Lower lobe of right lung (tissue), 2 donors: ENCODE measurements at places on chromosomes 6 and 20.

DNA sequence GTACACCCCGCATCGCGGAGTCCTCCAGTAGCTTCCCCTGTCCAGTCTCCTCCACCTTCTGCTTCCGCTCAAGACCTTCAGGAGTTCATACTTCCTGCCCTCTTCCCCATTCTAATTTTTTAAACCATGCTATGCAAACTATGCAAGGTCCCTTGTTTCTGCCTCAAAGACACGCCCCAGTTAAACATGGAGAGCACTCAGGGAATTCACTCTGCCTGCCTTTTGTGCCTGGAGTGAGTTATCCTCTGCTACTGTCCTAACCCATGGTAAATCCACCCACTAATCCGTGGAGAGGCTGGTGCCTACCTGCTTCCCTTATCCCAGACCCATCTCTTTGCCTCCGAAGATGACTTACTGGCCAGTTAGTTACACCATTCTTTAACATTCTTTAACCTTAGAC lies 473.7 kb upstream of the JARID2 start:
- no peak for DNase-seq

DNA sequence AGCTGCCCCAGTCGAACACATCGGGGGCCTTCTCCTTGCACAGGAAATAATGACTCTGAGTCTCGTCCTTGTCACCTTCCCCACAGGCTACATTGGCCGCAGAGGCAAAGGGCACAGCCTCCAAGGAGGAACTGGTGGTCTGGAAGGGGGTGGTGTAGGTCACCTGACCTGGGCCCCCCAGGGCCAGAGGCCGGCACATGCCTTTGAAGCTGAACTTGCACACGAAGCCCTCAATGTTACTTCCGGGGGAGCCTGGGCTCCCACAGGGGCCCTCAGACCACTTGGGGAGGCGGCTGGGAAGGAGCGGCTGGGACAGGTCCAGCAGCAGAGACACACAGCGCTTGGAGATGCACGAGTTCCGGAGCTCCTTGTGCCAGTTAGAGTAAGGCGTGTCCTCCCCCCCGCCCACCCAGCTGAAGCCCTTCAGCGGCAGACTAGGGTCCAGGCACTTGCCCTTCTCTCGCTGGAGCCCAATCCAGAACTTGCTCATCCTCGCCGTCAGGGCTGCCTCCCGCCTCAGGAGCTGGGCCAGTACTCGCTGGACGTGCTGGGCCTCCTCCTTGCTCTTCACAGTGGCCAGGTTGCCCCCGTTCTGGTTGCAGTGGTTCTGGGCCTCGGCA lies 578 bp downstream of the CD93 start:
- peak; percentile 53 for DNase-seq

- DNase-seq = no peak
Measured at GRCh38 chr20:26276554-26277210, 580.0 kb upstream of the ZNF337 start.

GRCh38 chr20:37702403-37703034 lies 8.7 kb downstream of the CTNNBL1 start:
- no peak for DNase-seq

GRCh38 chr20:57412347-57413029 lies 21.3 kb downstream of the RBM38 start:
- DNase-seq = no peak

- no peak for DNase-seq
Measured at GRCh38 chr6:75155631-75156030, 50.2 kb downstream of the COL12A1 start.

- no peak for DNase-seq
Measured at GRCh38 chr6:111041917-111042316, 45.4 kb upstream of the SLC16A10 start.

DNA sequence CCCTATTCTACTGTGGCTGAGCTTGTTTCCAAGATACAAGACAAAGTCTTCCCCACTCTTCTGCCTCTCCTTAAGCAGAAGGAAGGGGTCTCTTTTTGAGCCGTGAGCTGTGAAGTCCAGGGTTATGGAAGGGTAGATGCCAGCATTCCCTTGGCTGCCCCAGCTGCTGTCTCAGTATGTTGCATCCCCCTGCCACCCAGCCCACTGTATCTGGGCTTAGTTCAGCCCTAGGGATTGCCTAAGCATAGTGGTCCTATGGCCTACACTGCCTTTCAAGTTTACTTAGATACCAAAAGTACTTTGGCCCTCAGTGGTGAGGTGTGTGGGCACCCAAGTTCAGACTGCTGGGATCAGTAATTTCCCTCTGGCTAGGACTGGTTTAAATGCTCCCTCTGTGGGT lies 421.9 kb upstream of the KHDRBS2 start:
- no peak for DNase-seq

GRCh38 chr6:121593011-121593641 lies 157.7 kb downstream of the GJA1 start:
- DNase-seq = no peak

DNA sequence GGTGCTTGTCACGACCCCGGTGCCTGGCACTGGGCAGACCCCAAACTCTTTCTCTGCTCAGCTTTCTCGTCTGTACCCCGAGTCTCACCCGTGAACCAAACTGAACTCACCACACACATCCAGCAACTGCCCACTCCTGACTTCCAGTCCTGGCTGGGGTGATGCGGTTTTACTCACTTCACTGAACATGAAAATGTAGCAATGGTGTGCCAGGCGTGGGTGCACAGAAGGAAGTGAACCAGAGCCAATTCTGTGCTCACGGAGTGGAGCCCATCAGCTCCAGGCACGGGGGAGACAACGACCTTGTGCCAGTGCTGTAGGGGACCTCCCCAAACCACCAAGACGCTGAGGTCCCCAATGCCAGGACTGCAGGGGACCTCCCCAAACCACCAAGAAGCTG lies 78.7 kb upstream of the AFDN start:
- no peak for DNase-seq

DNA sequence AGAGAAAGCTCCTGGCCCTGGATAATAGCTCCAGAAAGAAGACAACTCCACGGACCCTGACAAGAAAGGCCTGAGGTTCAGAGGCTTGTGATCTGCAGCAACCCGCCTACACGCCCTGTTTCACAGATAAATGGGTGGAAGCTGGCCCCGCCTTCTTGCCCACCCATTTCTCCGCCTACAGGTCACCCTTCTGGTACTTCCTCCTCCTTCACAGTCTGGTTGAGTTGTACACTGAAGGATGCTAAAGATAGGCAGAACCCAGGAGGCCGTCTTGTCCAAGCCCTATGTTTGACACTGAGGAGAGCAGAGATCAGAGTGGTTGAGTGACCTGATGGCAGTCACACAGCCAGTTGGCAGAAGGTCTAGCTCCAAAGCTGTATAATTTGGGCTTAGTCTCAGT lies 34.2 kb upstream of the MDGA1 start:
- peak; percentile 71 for DNase-seq

- DNase-seq = no peak
Measured at GRCh38 chr20:24776755-24777271, 172.3 kb upstream of the CST7 start.

GRCh38 chr6:6332811-6333244 lies 12.4 kb upstream of the F13A1 start:
- DNase-seq = no peak

GRCh38 chr6:133906050-133906449 lies 17.1 kb downstream of the TCF21 start:
- DNase-seq = no peak

GRCh38 chr6:56288347-56288746 lies 41.0 kb upstream of the COL21A1 start:
- DNase-seq = no peak

GRCh38 chr6:137246164-137246563 lies 27.0 kb upstream of the IFNGR1 start:
- no peak for DNase-seq

DNA sequence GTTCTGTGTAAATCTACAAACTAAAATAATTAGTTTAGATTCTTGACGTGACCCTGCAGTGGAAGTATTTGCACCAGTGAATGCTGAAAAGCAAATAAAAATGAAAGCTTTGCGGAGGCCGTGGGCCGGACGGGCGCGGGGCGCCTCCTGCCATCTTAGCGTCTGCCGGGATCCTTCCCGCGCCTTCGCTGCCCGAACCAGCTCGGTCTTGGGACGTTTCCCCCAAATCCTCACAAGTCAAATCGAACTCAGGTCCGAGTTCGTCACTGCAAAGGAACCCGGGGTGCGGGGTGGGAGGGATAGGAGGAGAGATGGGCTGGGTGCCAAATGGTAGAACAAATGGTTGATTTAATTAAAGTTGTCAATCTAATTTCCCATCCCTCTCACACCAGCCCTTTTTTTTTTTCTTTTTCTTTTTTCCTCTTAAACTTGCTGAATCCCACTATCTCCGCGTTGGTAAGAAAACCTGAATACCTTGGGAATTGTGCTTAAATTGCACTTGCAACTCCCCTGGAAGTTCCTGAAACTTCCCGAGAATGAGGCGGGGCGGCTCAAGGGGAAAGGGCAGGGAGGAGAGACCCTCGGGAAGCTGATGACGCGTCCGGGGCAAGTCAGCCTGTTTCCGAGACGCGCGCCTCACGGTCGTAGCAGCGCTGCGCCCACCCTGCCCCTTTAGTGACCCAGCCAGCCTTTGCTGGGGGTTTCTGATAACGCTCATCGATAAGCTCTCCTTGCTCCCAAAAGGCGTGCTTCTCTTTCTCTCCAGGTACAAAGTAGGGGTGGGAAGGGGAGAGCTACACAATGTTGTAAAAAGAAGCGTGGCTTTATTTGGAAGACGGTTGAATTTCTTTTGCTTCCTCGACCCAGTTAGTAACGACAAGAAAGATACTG lies 1.8 kb downstream of the GJA1 start:
- peak; percentile 58 for DNase-seq

GRCh38 chr20:25030007-25030648 lies 27.8 kb downstream of the ACSS1 start:
- peak; percentile 13 for DNase-seq

GRCh38 chr6:111605100-111605751 lies 452 bp downstream of the TRAF3IP2 start:
- peak; percentile 78 for DNase-seq

DNA sequence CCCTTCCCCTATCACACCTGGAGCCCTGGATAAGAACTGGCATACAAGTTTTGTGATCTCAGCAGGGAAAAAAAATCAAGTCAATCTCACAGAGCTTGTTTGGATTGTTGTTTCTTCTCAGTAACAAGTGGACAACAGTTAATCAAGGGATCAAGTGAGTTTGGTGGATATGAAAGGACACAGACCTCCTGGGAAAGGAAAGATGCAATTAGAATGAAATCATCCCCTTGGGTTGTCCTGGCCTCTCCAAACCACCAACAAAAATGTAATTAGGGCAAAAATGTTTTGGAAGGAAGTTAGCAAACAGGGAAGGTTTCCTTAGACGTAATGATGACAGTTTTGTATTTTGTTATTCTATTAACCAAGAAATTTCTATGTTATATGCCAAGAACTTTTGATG lies 99.1 kb upstream of the PRDM1 start:
- DNase-seq = no peak

GRCh38 chr6:34982424-34982852 lies 93.4 kb downstream of the ANKS1A start:
- no peak for DNase-seq

DNA sequence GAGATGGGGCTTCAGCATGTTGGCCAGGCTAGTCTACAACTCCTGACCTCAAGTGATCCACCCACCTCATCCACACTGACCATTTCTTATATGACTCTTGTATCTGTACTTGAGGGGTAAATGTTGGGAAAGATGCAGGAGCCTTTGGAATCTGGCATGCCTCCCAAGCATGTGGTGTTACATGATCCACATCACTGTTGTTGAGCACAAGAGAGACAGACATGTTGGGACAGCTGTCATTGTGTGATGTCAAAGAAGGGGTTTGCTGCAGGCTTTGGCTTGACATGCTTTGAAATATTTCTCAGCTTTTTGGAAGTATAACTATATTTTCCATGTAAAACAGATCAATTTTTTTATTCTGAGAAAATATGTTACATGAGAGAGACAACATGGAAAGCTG lies 139.9 kb downstream of the MOXD1 start:
- no peak for DNase-seq

GRCh38 chr20:750801-751200 lies 17.5 kb downstream of the SLC52A3 start:
- no peak for DNase-seq

DNA sequence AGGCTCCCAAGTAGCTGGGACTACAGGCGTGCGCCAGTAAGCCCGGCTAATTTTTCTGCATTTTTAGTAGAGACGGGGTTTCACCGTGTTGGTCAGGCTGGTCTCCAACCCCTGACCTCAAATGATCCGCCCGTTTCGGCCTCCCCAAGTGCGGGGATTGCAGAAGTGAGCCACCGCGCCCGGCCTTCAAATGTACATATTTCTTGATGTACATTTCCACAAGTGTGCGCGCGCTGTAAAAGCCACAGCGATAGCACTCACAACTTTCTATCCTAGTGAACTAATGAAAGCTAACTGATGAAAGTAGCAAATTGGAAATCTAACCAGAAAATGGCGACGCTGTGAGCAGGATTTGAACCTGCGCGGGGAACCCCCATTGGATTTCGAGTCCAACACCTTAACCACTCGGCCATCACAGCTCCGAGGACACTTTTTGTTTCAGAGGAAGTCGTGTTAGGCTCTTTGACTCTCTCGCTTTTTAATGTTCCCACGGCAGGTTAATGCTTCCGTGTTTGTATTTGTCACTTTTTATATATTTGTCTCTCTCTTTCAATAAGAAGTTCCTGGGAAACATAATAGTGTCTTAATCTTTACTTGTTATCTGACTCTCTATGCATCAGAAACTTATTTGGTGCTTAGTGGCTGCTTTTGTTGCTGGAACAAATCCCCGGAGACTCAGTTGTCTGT lies 199.4 kb upstream of the ZNF184 start:
- DNase-seq = no peak

- DNase-seq = no peak
Measured at GRCh38 chr20:58467572-58468527, 47.3 kb downstream of the APCDD1L start.

GRCh38 chr6:83536034-83536646 lies 23.8 kb downstream of the PRSS35 start:
- DNase-seq = no peak

- DNase-seq = peak; percentile 41
Measured at GRCh38 chr20:57659517-57660180, 39.4 kb upstream of the ZBP1 start.

DNA sequence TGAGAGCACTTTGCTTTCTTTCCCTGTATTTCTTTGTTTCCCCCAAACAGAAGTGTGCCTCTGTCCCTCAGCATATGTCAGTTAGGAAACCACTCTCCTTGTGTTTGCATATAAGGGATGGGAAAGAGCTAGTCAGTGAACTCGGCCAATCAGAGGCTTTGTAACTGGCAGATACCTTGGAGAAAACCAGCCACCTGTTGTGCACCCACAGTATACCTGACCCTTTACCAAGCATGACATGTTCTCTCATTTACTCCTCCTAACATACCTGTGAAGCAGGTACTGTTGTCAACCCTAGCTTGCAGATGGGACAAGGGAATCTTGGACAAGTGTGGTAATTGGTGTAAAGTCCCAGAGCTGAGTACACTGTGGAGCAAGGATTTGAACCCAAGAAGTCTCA lies 96.1 kb upstream of the FAM8A1 start:
- no peak for DNase-seq

DNA sequence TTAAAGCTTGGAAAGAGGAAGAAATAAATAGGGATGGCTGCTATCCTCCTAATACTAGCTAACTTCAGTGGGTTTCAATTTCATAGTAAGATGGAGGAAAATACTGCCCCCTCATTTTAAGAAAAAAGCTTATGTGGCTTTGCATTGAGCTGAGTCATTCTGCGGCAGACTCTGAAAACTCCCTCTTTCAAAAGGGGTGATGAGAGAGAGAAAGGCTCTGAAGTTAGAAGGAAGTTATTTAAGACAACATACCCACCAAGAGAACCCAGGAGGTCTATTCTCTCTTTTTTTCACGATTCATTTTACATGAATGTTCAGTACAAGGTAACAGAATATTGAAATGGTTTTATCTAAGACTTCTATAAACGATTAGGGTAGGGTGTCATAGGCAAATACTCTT lies 4.5 kb downstream of the PRDM13 start:
- DNase-seq = no peak

- DNase-seq = no peak
Measured at GRCh38 chr20:38036366-38036765, 2.8 kb downstream of the RPRD1B start.
